ENCODE measurements at places on chromosomes 4 and X. TPM values are rescaled to one million over a fixed set of nuclear protein-coding genes. Genes with fewer than 3 reads are reported as not detected.

The CSN1S1 gene
- not detected for total RNA-seq

The GJB1 gene
- not detected for total RNA-seq

The EXOC1L gene
- not detected for total RNA-seq

The MAOB gene
- 0.19 TPM for total RNA-seq

The TRAPPC11 gene
- total RNA-seq: 33.3 TPM

The ARAP2 gene
- total RNA-seq: 1.4 TPM

The HSFX2 gene
- total RNA-seq: 0.35 TPM

The MAGEA4 gene
- total RNA-seq: not detected

The LRIT3 gene
- 0.15 TPM for total RNA-seq

The CLOCK gene
- total RNA-seq: 15.2 TPM

The SRPX gene
- total RNA-seq: 267 TPM

The BCORL1 gene
- total RNA-seq: 6.2 TPM

The FATE1 gene
- 0.41 TPM for total RNA-seq

The MTNR1A gene
- total RNA-seq: not detected

The TLR1 gene
- 0.87 TPM for total RNA-seq

The PRRG3 gene
- total RNA-seq: not detected

The PAGE2 gene
- total RNA-seq: not detected

The IDS gene
- total RNA-seq: 46.6 TPM

The CCDC120 gene
- 5.7 TPM for total RNA-seq

The DUX4 gene
- total RNA-seq: not detected

The PCGF3 gene
- 84.1 TPM for total RNA-seq

The XAGE2 gene
- total RNA-seq: not detected

The TMPRSS11A gene
- total RNA-seq: not detected

The C4orf51 gene
- not detected for total RNA-seq

The PDE5A gene
- 3.4 TPM for total RNA-seq

The SHOX gene
- total RNA-seq: not detected

The TENM3 gene
- total RNA-seq: 40.3 TPM

The BMPR1B gene
- total RNA-seq: 0.24 TPM

The SYP gene
- total RNA-seq: not detected

The BEND4 gene
- total RNA-seq: 0.53 TPM

The TMEM156 gene
- total RNA-seq: 9.6 TPM

The STBD1 gene
- total RNA-seq: 3.5 TPM

The GAGE1 gene
- total RNA-seq: not detected

The MMRN1 gene
- 28.7 TPM for total RNA-seq

The CDS1 gene
- total RNA-seq: 0.12 TPM

The POU4F2 gene
- not detected for total RNA-seq

The UGT2B15 gene
- not detected for total RNA-seq

The GPR119 gene
- not detected for total RNA-seq

The REELD1 gene
- total RNA-seq: not detected

The NAP1L5 gene
- total RNA-seq: 2.8 TPM

The TFDP3 gene
- not detected for total RNA-seq

The SFRP2 gene
- total RNA-seq: not detected

Data from glomerular endothelial cell (primary cell).